ENCODE measurements at places on chromosomes 5 and 9. TPM values are rescaled to one million over a fixed set of nuclear protein-coding genes. Genes with fewer than 3 reads are reported as not detected.

DNA sequence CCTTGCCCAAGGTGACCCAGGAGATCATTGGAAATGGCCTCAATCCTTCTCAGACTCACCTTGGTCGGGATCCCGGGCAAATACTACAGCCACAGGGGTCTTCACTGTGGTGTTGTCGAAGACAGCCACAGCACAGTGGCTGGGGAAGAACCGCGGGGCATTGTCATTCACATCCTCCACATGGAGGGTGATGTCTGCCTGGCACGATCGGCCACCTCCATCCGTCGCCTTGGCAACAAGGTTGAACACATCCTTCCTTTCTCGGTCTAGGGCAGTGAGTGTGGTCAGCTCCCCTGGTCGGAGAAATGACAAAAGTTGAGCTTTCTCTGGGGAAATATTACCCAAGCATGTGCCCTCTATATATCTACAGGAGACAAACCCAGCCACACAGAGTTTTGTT is 56.8 kb downstream of the FAT2 start:
- no peaks in the 10 kb centered on the region for H3K4me1 ChIP-seq
- no peak overlapping the region for H3K4me3 ChIP-seq
- H3K27ac ChIP-seq, result no peak overlapping the region

GRCh38 chr9:80235752-80236151 is 664.0 kb downstream of the TLE4 start:
- H3K27ac ChIP-seq, result no peak overlapping the region
- H3K36me3 ChIP-seq, result no peaks in the 10 kb centered on the region
- no peaks in the 10 kb centered on the region for H3K27me3 ChIP-seq

DNA sequence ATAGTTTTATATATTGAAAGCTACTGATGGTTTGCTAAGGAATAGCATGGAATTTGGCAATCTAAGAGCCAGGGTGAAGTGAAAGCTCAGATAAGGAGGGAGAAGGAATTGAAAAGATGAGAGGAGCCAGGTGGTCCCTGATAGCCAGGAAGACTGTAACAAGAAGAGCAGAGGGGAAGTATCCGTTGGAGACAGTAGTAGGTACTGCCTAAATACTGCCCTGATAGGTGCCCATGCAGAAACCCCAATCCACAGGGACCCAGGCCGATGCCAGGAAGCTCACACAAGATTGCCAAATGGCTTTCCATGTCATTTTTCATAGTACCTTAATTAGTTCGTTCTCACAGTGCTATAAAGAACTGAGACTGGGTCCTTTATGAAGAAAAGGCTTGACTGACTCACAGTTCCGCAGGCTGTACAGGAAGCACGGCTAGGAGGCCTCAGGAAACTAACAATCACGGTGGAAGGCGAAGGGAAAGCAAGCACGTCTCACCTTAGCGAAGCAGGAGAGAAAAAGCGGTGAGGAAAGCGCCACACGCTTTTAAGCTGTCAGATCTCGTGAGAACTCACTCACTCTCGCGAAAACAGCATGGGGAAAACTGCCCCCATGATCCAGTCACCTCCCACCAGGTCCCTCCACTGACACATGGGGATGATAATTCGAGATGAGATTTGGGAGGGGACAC is 13.0 kb downstream of the ACTL7B start:
- no peaks in the 10 kb centered on the region for H3K36me3 ChIP-seq
- H3K4me1 ChIP-seq, result no peaks in the 10 kb centered on the region
- H3K27me3 ChIP-seq, result no peaks in the 10 kb centered on the region

DNA sequence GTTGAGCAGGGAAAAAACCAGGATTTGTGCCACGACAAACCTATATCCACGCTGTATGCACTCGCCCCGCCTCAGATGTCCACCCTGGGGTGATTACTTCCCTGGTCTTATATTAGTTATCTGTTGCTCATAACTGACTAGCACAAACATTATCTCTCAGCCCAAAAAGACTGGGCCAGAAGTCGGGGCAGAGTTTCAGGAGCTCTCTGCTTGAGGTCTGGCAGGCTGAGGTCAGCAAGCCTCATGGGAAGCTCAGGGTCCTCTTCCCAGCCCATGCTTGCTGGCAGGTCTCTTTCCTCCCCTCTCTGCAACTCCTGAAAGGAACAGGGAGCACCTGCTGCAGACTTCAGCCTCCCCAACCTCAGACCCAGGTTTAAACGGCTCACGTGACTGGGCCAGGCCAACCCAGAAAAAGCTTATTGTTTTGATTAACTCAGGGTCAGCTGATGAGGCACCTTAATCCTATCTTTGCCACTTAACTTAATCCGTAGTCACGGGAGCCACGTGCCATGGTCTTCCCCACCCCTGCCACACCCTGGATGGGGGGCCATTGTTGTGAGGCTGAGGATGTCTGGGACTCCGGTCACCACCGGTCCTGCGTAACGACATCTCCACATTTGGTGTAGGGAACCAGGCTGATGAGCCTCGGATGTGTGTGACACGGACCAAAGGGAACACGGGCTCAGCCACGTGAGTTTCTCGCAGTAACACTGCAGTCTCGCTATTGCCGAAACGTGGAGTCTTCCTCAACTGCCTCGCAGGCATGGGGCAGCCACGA is 123.7 kb upstream of the IRX4 start:
- no peak overlapping the region for H3K4me3 ChIP-seq
- DNase-seq, result no peak
- no peaks in the 10 kb centered on the region for H3K36me3 ChIP-seq

DNA sequence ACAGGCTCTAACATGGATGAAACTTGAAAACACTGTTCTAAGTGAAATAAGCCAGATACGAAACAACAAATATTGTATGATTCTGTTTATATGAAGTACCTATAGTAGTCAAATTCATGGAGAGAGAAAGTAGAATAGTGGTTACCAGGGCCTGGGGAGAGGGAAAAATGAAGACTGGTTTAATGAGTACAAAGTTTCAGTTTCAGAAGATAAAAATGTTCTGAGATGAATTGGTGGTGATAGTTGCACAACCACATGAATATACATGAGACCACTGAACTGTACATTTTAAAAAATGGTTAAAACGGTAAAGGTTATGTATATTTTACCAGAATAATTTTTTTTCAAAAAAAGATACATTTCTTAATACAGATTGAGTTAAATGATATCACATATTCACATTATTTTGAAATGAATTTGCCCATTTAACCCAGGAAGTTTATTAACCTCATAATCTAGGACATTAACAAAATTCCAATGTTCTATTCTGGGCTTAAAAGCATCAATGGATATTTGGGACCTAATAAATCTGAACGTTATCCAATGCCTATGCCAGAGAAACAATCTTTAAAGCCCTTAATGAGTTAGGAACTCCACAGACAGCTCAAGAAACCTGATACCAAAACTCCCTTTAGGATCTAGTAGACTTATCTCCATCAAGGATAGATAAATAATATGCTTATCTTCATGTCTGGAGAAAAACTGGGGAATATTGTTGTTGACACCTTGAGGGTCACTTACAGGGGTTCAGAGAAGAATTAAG is 521.3 kb downstream of the EFNA5 start:
- no peak overlapping the region for H3K4me3 ChIP-seq
- no peaks in the 10 kb centered on the region for H3K36me3 ChIP-seq

DNA sequence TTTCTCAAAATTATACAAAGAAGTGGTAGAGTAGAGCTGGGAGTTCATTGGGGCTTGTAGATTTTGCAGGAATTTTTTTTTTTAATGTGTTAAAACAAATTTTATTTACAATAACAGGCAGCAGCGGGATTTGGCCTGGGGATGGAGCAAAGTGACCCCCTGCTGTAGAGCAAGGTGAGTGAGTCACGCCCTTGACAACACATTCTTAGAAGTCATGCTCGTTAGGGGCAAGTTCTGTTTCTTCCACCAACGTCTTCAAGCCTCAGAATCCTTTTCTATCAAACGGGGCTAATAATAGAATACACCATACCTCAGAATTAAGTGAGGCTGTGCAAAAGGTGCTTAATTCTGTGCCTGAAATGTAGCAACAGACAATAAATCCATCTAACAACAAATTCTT is 1.1 kb upstream of the ANKDD1B start:
- no peaks in the 10 kb centered on the region for H3K27me3 ChIP-seq
- DNase-seq, result no peak
- peaks cover 2% of the 10 kb centered on the region for H3K4me1 ChIP-seq
- H3K27ac ChIP-seq, result no peak overlapping the region
- H3K4me3 ChIP-seq, result no peak overlapping the region

DNA sequence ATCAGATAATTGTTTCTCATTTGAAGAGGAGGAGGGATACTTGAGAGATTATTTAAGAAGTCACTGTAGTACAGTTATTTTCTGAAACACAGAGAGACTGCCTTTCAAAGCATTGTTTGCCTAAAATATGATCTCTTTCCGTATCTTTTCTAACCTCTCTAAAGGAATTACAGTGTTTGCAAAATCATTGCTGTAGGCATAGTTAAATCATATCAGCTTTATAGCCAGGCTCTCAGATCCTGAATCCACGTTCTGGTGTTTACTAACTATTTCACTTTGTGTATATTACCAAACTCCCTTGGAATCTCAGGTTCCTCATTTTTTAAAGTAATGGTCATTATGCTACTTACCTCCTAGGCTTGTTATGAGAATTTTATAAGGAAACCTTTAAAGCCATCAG is 1151.6 kb upstream of the CDH9 start:
- H3K27ac ChIP-seq, result no peak overlapping the region
- DNase-seq, result no peak
- no peaks in the 10 kb centered on the region for H3K4me1 ChIP-seq

- no peak overlapping the region for H3K4me3 ChIP-seq
- no peaks in the 10 kb centered on the region for H3K27me3 ChIP-seq
- no peaks in the 10 kb centered on the region for H3K4me1 ChIP-seq
- DNase-seq, result no peak
- no peaks in the 10 kb centered on the region for H3K36me3 ChIP-seq
- no peak overlapping the region for H3K27ac ChIP-seq
Measured at GRCh38 chr9:108345826-108346225, 510.0 kb downstream of the ACTL7B start.

- H3K36me3 ChIP-seq, result peaks cover 8% of the 10 kb centered on the region
- H3K27ac ChIP-seq, result no peak overlapping the region
- H3K4me1 ChIP-seq, result no peaks in the 10 kb centered on the region
- H3K27me3 ChIP-seq, result no peaks in the 10 kb centered on the region
- no peak overlapping the region for H3K4me3 ChIP-seq
- DNase-seq, result no peak
Measured at GRCh38 chr5:81314581-81314980, 13.2 kb downstream of the ZCCHC9 start.

- peaks cover 15% of the 10 kb centered on the region for H3K36me3 ChIP-seq
- no peaks in the 10 kb centered on the region for H3K27me3 ChIP-seq
- no peak for DNase-seq
- peaks cover 2% of the 10 kb centered on the region for H3K4me1 ChIP-seq
Measured at GRCh38 chr9:737400-738120, 103.9 kb upstream of the DMRT1 start.

DNA sequence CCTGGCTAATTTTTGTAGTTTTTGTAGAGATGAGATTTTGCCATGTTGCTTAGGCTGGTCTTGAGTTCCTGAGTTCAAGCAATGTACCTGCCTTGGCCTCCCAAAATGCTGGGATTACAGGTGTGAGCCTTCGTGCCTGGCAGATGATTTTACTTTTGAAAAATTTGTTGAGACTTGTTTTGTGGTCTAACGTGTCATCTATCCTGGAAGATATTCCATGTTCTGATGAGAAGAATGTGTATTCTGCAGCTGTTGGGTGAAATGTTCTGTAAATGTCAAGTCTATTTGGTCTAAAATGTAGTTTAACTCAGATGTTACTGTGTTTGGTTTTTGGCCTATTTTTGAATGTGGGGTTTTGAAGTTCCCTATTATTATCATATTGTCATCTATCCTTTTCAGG is 145.6 kb downstream of the XRCC4 start:
- no peak overlapping the region for H3K4me3 ChIP-seq
- no peak for DNase-seq
- H3K4me1 ChIP-seq, result no peaks in the 10 kb centered on the region
- H3K36me3 ChIP-seq, result no peaks in the 10 kb centered on the region

DNA sequence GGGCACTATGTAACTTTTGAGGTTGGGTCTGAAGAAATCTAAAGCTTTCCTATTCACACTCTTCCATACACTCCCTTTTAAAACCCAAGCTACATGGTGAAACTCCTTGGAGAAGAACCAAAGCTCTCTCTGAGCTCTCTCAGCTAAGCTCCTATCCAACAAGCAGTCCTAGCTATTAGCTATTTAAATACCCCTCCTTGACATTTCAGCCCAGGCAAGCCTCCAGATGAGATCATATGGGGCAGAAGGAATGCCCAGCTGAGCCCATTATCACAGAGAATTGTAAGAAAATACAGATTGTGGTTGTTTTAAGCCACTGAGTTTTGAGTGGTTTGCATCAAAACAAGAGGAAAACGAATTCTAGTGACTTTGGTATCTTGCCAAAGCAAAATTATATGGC is 15.2 kb downstream of the HSPB3 start:
- no peaks in the 10 kb centered on the region for H3K27me3 ChIP-seq
- peaks cover 3% of the 10 kb centered on the region for H3K4me1 ChIP-seq
- no peak overlapping the region for H3K4me3 ChIP-seq
- DNase-seq, result no peak
- H3K27ac ChIP-seq, result no peak overlapping the region
- no peaks in the 10 kb centered on the region for H3K36me3 ChIP-seq

DNA sequence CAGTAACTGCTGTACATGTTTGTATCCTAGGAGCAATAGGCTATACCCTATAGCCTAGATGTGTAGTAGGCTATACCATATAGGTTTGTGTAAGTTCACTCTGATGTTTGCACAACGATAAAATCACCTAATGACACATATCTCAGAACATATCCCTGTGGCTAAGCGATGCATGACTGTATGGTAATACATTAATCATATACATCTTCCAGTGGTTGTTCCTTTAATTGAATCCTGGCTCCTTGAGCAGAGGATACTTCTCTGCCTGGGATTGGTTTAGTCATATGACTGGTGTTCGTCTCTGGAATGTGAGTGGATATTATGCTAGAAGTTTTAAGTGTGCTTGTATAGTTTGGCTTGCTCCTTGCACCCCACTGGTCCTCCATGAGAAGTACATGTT is 425.8 kb downstream of the MAN2A1 start:
- H3K27me3 ChIP-seq, result no peaks in the 10 kb centered on the region
- no peaks in the 10 kb centered on the region for H3K4me1 ChIP-seq
- H3K36me3 ChIP-seq, result no peaks in the 10 kb centered on the region

The SPINK4 gene
- not detected for total RNA-seq

The PCDHA4 gene
- total RNA-seq, result 0.78 TPM

The DMRT3 gene
- total RNA-seq, result 0.26 TPM

The PLAC8L1 gene
- total RNA-seq, result not detected

The C9 gene
- total RNA-seq, result 0.30 TPM

Measured in aorta (tissue), 5 donors.